ENCODE measurements at places on chromosomes 1 and 21. TPM values are rescaled to one million over a fixed set of nuclear protein-coding genes. Genes with fewer than 3 reads are reported as not detected.

DNA sequence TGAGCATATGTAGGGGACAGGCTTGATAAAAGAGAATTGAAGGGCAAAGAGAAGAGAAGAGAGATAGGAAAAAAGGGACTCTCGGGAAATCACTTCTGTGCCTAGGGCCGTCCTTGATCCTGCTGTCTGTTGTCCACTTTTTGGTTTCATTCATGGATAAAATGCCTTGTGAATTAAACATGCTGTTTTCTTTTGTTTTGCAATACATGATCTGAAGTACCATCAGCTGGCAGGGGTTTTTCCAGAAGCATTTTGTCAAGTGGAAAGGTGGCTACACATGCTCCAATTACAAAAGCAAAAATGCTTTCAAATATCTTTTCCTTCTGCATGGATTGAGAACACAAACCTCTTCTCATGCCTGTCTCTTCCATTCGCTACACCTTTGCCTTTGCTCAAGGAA lies 361.7 kb downstream of the PDE4B start:
- H3K4me1 ChIP-seq, result no peaks in the 10 kb centered on the region
- no peak for DNase-seq
- no peak overlapping the region for H3K27ac ChIP-seq
- no peak overlapping the region for H3K4me3 ChIP-seq
- H3K36me3 ChIP-seq, result no peaks in the 10 kb centered on the region
- H3K27me3 ChIP-seq, result no peaks in the 10 kb centered on the region

DNA sequence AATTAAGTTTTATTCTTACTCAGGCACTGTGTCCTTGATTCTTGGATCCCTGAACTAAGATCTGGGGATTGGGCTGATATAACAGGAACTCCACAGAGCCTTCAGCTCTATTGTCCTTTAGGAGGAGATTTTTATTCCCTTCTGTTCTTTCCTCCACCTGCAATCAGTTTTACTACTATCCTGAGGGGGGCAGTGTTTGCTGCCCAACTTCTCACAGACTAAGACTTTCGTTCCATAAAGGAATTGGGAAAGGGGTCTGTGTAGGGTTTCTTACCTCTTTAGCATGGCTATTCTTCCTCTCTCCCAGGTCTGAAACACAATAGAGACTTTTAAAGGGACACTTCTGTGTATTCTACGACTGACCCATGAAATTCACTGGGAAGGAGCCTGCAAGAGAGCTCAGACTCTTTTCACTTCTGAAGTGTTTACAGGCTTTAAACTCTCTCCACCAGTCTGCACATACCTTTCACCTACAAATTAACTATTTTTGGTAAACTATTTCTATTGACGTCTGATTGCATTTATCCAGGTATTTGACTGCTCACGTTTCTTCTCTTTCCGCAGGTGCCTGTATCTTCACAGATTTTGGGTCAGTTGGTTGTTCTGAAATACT lies 103.3 kb upstream of the DEPDC1 start:
- no peak overlapping the region for H3K4me3 ChIP-seq
- H3K36me3 ChIP-seq, result no peaks in the 10 kb centered on the region

DNA sequence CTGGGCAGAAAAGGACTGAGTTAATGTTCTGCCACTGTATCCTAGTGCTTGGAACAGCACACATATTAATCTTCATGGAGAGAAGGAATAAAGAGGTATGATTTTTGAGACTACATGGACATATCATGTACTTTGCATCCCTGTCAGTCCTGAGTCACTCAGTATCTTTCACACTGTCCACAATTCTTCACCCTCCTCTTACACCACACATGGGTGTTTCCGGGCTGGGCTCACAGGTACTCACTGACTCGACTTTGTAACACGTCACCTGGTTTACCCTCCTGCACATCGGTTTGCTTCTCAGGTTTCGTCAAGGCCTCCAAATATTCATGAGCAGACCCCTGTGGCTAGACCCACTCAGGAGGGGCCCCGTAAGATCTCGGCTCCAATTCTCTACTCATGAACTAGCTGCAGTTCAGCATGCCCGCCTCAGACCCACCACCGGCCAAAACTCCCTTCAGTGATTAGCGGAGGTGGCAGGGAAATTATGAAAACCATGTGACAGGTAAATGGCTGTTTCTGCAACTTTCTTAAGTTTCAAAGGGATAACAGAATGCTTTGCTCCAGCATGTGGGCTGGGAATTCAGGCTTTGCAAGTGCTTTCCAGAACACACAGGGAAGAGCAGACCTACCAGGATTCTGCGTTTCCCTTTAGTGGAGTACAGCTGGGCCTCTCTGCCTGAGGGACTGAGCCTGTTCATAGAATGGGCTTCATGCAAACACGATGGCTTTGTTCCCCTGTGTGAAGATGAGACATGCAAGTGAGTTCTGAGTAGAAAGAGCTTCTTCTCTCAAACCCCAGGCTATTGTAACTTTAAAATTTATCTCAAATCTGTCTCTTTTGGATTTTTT lies 31.3 kb upstream of the TRABD2B start:
- no peak overlapping the region for H3K27ac ChIP-seq
- no peaks in the 10 kb centered on the region for H3K4me1 ChIP-seq
- H3K27me3 ChIP-seq, result peaks cover 18% of the 10 kb centered on the region
- no peak overlapping the region for H3K4me3 ChIP-seq
- DNase-seq, result no peak

GRCh38 chr21:25563361-25564116 lies 43.7 kb downstream of the MRPL39 start:
- H3K4me1 ChIP-seq, result 0 out of 2 replicates have a peak, but pooled peaks cover 14% of the 10 kb centered on the region
- no peak overlapping the region for H3K27ac ChIP-seq
- peak overlapping the region; percentile 79 for H3K4me3 ChIP-seq
- DNase-seq, result peak; percentile 7

DNA sequence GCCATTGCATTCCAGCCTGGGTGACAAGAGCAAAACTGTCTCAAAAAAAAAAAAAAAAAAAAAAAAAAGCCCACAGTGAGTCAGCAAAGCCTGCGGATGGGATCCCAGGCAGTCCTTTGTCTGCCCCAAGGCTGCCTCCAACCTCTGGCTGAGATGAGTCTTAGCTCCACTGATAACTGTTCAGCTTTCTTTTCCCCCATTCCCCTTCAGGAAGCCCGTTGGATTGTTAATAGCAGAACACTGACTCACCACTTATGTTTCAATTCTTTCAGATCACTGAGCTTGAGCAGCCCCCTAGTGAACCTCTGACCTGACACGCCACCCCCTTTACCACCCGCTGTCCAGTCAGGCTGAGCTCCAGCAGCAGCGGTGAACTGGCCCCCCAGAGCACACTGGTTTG lies 57.5 kb downstream of the ERG start:
- H3K36me3 ChIP-seq, result no peaks in the 10 kb centered on the region
- H3K4me3 ChIP-seq, result no peak overlapping the region
- H3K4me1 ChIP-seq, result peaks cover 29% of the 10 kb centered on the region
- H3K27me3 ChIP-seq, result no peaks in the 10 kb centered on the region
- H3K27ac ChIP-seq, result peak overlapping the region; percentile 54

DNA sequence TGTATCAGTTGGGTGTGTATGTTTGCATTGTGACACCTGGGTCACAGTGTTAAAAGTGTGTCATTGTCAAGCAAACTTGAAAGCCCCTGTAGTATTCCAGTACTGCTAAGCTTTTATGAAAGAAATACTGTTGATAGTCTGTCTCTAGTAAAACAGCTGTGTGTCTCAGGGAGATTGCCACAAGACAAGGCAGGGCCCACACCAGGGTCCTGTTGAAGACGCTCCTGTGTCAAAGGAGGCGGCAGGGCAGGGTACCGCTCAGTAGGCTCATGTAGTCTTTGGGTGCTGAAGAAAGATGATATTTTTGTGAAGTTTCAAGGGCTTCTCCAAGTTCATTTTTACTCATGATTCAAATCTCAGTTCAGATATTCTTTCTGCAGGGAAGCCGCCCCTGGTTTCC lies 132.5 kb downstream of the GALNT2 start:
- no peaks in the 10 kb centered on the region for H3K27me3 ChIP-seq
- peaks cover 3% of the 10 kb centered on the region for H3K36me3 ChIP-seq
- no peaks in the 10 kb centered on the region for H3K4me1 ChIP-seq
- H3K4me3 ChIP-seq, result no peak overlapping the region
- DNase-seq, result no peak

- no peak for DNase-seq
- no peak overlapping the region for H3K4me3 ChIP-seq
- no peak overlapping the region for H3K27ac ChIP-seq
Observed at GRCh38 chr1:226691247-226691646, 47.8 kb downstream of the ITPKB start.

DNA sequence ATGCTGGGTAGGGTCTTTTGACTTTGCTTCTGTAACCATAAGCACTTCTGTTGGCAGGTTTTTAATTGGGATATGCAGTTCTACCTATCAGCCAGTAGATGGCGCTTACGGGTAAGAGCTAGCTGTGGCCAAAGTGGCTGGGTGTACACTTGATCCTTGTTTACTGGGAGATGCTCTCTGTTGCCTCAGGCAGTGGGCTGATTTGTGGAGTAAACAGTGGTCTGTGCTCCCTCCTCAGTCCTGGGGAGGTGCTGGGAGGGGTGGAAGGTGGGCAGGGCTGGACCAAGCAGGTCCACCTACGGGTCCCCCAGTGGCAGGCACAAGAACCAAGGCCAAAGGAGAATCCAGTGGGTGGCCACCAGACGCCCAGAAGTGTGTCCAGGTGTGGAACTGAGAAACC lies 43.4 kb downstream of the RALGPS2 start:
- no peaks in the 10 kb centered on the region for H3K27me3 ChIP-seq
- no peaks in the 10 kb centered on the region for H3K4me1 ChIP-seq
- H3K27ac ChIP-seq, result no peak overlapping the region
- no peak overlapping the region for H3K4me3 ChIP-seq
- peak; percentile 58 for DNase-seq

DNA sequence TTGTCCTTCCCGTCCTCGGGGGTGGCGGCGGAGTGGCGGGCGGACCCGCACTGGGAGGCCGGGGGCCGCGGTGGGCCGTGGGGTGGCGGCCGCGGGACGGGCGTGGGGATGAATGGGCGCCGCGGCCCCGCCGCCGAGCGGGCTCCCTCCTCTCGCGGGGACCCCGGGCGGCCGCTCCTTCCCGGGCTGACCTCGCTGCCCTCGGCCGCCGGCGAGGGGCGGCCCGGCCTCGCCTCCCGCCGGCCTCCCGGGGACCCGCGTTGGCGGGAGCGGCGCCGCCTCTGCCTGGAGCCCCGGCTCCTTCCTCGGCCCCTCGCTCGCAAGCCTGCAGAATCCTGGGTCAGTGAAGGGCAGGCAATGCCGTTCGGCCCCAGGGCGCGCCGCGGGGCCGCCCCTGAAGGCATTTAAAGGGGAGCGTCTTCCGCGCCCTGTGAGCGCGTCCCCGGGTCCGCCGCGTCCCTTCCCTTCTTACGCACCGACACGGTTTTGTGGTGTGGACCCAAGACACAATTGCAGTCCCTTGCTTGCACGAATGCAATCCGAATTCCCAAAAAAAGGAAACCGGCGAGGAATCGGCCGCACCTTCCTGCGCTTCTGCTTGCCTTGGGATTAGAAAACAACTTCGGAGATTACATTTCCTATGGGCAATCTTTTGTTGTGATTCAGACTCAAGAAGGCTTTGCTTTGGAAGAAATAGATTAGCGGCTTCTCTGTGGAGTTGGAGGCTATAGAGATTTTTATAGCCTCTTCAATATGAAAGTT lies 776 bp downstream of the ITSN1 start:
- H3K27me3 ChIP-seq, result no peaks in the 10 kb centered on the region
- H3K27ac ChIP-seq, result peak overlapping the region; percentile 63
- peak overlapping the region; percentile 92 for H3K4me3 ChIP-seq
- DNase-seq, result peak; percentile 57
- H3K4me1 ChIP-seq, result peaks cover 23% of the 10 kb centered on the region

DNA sequence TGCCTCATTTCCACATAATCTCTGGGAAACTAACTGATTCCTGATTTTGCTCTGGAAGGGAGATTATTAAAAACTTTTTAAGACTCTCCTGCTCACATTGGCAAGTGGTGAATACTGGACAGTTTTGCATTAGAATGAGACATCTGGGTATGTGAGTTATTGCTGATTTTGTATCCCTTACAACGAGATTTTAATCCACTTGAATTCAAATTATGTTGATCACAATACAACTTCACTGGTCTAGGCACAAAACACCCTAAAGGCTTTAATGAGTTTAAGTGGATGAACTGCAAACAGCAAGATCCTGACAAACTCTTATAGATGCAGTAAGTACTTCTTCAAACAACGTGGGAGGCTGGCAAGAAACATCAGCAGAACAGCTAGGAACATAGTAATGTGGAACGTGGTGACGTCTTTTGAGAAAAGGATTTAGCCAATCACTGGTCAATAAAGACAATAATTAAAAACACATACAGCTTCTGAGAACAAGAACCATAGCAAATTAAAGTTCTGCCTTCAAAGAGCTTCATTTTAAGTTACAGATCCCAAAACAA lies 10.2 kb upstream of the LYPLAL1 start:
- H3K27ac ChIP-seq, result no peak overlapping the region
- DNase-seq, result no peak
- no peaks in the 10 kb centered on the region for H3K36me3 ChIP-seq
- no peak overlapping the region for H3K4me3 ChIP-seq
- H3K4me1 ChIP-seq, result peaks cover 15% of the 10 kb centered on the region

PTPRC gene
- 0.86 TPM for total RNA-seq

TENT5C gene
- total RNA-seq, result 0.25 TPM

ASTN1 gene
- total RNA-seq, result not detected

FMO4 gene
- 1.6 TPM for total RNA-seq
